ENCODE measurements at places on chromosomes 7 and 10. TPM values are rescaled to one million over a fixed set of nuclear protein-coding genes. Genes with fewer than 3 reads are reported as not detected.
A peak's percentile ranks its signal among the peaks of the same experiment; 100 is the strongest.

Gene DNAH11
- total RNA-seq: 1.7 TPM

Gene SLC26A5
- total RNA-seq: not detected

Gene SPDYE5
- total RNA-seq: not detected

Gene C10orf105
- total RNA-seq: 0.32 TPM

Gene CELF2
- 111 TPM for total RNA-seq

Gene TEX36
- not detected for total RNA-seq

Gene PRR15
- not detected for total RNA-seq

Gene HEPACAM2
- not detected for total RNA-seq

Gene CALN1
- total RNA-seq: not detected

Gene TUBB8
- not detected for total RNA-seq

DNA sequence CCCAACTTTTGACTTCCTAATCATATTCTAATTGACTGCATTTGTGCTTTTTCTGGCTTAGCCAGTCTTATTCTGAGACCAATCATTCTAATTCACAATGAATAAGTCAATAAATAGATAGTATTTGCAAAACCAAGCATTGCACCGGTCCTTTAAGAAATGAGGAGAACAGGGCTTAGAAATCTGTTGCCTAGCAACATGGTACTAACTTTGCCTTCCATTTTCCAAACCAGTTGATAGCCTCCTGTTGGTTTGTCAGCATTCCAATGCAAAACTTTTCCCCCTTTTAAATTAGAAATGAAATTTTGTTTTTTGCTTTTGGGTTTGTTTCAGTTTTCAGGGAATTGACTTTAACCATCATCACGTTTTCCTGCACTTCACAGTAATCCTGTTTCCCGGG lies 603.5 kb upstream of the NRP1 start:
- no peak overlapping the region for H3K27ac ChIP-seq
- H3K4me3 ChIP-seq: no peak overlapping the region
- DNase-seq: no peak

DNA sequence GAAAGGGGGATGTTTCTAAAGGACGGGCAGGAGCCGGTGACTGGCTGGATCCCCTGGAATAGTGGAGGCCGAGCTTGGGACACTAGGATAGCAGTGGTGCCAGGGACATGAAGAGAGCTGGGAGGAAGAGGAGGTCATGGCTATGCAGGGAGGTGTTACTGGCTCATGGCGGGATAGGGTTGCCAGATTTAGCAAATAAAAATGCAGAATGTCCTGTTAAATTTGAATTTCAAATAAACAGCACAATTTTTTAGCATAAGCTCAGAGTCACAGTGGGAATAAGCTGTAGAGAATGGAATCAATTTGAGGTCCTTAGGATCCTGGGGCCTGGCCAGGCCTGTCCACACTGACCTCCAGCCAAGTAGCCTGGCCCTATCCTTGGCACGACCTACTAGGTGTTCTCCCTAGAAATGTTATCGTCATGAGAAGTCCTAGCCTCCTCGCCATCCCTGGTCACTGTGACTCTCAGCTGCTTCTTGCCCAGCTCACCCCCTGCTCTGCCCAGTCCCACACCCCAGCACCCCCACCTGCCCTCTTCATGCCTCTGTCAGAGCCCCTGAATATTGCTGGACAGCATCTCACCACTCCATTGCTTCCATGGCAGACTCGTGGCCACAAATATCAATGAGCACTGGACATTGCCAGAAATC lies 7.6 kb upstream of the KCP start:
- H3K27ac ChIP-seq: no peak overlapping the region
- H3K4me3 ChIP-seq: no peak overlapping the region
- peaks cover 51% of the 10 kb centered on the region for H3K27me3 ChIP-seq
- no peak for DNase-seq

- DNase-seq: no peak
- H3K27me3 ChIP-seq: peaks cover 62% of the 10 kb centered on the region
- H3K4me3 ChIP-seq: peak overlapping the region; percentile 77
Observed at GRCh38 chr7:128136215-128136597, 104.9 kb upstream of the LEP start.

- peaks cover 35% of the 10 kb centered on the region for H3K36me3 ChIP-seq
- H3K27ac ChIP-seq: no peak overlapping the region
- no peak overlapping the region for H3K4me3 ChIP-seq
- no peaks in the 10 kb centered on the region for H3K27me3 ChIP-seq
Observed at GRCh38 chr10:84398696-84399095, 70.3 kb downstream of the CCSER2 start.

- H3K4me3 ChIP-seq: no peak overlapping the region
- DNase-seq: no peak
- no peaks in the 10 kb centered on the region for H3K4me1 ChIP-seq
- no peaks in the 10 kb centered on the region for H3K27me3 ChIP-seq
Observed at GRCh38 chr10:129773359-129773990, 190.6 kb downstream of the EBF3 start.

GRCh38 chr7:8751557-8752231 lies 318.3 kb downstream of the NXPH1 start:
- H3K4me1 ChIP-seq: no peaks in the 10 kb centered on the region
- no peak for DNase-seq
- H3K36me3 ChIP-seq: no peaks in the 10 kb centered on the region
- no peak overlapping the region for H3K4me3 ChIP-seq
- H3K27me3 ChIP-seq: no peaks in the 10 kb centered on the region

DNA sequence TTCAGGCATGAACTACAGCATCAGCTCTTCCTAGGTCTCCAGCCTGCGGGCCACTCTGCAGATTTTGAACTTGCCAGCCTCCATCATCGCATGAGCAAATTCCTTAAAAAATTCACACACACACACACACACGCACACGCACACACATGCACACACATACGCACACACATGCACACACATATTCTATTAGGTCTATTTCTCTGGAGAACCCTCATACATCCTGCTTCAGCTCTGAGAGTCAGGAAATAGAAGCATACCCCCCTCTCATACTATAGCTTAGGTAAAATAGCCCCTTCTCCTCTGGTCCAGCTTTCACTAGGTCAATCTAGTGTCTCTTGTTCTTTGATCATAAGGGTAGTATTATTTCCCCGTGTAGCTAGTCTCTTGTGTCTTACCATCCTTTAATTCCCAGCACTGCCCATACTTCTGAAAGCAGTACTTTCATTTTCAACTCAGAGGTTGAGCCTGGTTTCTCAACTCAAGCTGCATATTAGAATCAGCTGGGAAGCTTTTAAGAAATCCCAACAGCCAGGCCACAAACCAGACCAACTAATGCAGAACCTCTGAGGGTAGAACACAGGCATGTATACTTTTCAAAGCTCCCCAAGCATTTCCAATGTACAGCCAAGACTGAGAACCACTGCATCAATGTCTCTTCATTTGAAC lies 30.9 kb upstream of the ITGB8 start:
- H3K27ac ChIP-seq: no peak overlapping the region
- no peak overlapping the region for H3K4me3 ChIP-seq
- H3K27me3 ChIP-seq: peaks cover 4% of the 10 kb centered on the region
- no peak for DNase-seq
- H3K4me1 ChIP-seq: peaks cover 3% of the 10 kb centered on the region

DNA sequence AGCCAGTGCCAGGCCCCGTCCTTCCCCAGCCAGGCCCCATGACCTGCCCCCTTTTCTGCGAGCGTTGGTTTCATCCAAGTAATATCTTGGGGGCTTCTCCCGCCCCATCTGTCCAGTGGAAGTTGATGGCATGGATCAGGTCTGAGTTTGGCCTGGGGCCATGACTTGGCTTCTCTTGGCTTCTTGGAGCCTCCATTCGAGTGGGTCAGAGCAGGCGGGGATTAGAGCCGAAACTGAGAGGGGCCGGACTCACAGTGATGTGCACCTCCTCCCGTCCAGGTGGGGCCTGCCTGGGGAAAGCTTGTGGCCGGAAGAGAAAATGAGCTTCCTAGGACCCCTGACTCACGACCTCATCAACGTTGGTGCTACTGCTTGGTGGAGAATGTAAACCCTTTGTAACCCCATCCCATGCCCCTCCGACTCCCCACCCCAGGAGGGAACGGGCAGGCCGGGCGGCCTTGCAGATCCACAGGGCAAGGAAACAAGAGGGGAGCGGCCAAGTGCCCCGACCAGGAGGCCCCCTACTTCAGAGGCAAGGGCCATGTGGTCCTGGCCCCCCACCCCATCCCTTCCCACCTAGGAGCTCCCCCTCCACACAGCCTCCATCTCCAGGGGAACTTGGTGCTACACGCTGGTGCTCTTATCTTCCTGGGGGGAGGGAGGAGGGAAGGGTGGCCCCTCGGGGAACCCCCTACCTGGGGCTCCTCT lies 15.1 kb upstream of the LIMK1 start:
- H3K27ac ChIP-seq: no peak overlapping the region
- H3K36me3 ChIP-seq: no peaks in the 10 kb centered on the region
- DNase-seq: no peak
- H3K4me1 ChIP-seq: peaks cover 4% of the 10 kb centered on the region
- no peak overlapping the region for H3K4me3 ChIP-seq

GRCh38 chr10:76459016-76459730 lies 1027.7 kb downstream of the LRMDA start:
- no peak for DNase-seq
- no peaks in the 10 kb centered on the region for H3K27me3 ChIP-seq
- H3K36me3 ChIP-seq: no peaks in the 10 kb centered on the region
- no peaks in the 10 kb centered on the region for H3K4me1 ChIP-seq
- no peak overlapping the region for H3K27ac ChIP-seq

Data from activated T-helper 1 cell treated with anti-CD3 and anti-CD28 coated beads, Interleukin-12 subunit alpha, Interleukin-12 subunit beta, Interleukin-2, Interleukin-4 antibody, amounts not matched to agents 30 ng/mL and 10 ng/mL and 1 ng/mL, durations not matched to agents 14 hours and 24 hours and 36 hours (primary cell).